ENCODE measurements at places on chromosomes 7 and 10. TPM values are rescaled to one million over a fixed set of nuclear protein-coding genes. Genes with fewer than 3 reads are reported as not detected.

ACTR3C gene
- total RNA-seq: 5.3 TPM

GIMAP1 gene
- 1.9 TPM for total RNA-seq

AOC1 gene
- total RNA-seq: not detected

HOXA10 gene
- not detected for total RNA-seq

CYP3A7 gene
- total RNA-seq: not detected
